ENCODE measurements at places on chromosomes 3 and 15.
A peak's percentile ranks its signal among the peaks of the same experiment; 100 is the strongest.

- no peak for DNase-seq
These were observed 10.5 kb upstream of the NUDT16 start for GRCh38 chr3:131370935-131371687.

- no peak for DNase-seq
These were observed 690 bp downstream of the TP53BP1 start for GRCh38 chr15:43492266-43492665.

DNA sequence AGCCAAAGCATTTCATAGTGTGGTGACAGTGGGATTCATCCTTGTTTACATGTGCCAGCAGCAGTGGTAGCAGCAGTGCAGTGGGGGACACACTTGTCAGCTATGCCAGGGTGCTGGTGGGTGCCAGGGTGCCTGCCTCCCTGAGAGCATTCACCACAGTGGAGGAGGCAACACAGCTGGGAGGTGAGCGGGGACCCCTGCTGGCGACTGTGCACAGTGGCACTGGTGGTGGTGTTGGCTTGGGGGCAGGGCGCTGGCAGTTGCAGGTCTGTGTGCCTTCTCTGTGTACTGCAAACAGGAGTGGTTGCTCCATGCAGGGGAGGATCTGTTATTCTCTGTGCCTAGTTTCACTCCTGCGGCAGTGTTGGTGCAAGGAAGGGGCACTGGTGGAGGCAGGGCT, 41.2 kb downstream of the CEP63 start:
- no peak for DNase-seq

DNA sequence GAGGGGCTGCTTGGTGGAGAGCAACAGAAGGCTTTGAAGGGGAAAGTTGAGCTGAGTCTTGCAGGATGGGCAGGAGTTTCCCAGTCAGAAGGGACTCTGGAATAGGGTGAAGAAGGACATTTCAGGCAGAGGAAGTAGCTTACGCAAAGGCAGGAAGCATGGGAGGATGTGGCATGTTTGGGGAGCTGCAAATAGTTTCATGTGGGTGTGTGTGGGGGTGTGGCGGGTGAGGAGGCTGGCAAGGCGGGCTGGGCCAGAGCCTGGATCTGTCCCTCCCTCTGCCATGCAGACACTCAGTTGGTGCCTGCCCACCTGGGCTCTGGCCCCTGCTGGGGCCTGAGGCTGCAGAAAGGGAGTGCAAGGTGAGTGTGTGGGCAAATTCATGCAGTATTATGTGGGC, 10.4 kb downstream of the TEX264 start:
- DNase-seq, result no peak

DNA sequence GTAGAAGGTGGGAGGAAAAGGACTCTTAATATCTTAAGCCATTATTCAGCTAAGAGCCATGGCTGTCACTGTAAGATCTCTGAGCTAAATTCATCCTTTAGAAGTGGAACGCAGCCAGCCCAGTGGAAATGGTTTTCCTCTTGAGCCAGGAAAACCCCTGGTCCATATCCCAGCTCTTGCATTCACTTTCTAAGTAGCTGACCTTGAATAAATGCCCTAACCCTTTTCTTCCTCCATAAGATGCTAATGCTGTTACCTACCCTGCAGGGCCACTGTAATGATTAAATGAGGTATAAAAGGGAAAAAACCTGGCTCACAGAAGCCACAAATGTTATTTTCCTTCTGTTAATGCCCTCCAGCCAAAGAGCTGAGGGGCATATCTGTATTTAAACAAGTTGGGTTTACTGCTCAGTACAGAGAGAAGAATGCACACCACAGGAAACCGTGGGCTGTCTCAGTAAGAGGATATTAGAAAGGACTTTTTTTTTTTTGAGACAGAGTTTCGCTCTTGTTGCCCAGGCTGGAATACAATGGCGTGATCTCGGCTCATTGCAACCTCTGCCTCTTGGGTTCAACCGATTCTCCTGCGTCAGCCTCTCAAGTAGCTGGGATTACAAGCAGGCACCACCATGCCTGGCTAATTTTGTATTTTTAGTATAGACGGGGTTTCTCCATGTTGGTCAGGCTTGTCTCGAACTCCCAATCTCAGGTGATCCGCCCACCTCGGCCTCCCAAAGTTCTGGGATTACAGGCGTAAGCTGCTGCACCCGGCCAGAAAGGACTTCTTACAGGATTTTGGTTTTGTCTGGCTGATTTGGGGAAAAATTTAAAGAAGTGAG, 6.8 kb downstream of the UBL7 start:
- peak; percentile 22 for DNase-seq

- peak; percentile 88 for DNase-seq
These were observed 53.8 kb upstream of the CORO2B start for GRCh38 chr15:68524753-68525584.

DNA sequence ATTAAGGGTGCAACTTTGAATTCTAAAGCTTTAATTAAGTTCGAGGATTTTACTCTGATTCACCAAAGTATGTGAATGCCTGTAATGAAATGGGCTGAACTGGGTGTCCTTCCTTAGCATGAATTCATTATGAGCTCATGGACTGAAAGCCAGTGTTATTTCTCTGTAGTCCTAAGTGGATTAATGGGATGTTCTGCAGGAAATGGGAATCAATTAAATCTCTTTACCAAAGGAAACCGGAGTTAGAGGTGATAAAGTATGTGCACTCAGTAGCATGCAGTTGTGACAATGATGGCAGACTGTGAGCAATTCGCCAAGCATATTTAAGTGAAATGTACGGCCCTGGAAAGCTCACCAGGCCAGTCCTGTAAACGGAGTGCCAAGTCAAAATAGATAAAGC, 138.7 kb downstream of the CHL1 start:
- DNase-seq, result no peak

DNA sequence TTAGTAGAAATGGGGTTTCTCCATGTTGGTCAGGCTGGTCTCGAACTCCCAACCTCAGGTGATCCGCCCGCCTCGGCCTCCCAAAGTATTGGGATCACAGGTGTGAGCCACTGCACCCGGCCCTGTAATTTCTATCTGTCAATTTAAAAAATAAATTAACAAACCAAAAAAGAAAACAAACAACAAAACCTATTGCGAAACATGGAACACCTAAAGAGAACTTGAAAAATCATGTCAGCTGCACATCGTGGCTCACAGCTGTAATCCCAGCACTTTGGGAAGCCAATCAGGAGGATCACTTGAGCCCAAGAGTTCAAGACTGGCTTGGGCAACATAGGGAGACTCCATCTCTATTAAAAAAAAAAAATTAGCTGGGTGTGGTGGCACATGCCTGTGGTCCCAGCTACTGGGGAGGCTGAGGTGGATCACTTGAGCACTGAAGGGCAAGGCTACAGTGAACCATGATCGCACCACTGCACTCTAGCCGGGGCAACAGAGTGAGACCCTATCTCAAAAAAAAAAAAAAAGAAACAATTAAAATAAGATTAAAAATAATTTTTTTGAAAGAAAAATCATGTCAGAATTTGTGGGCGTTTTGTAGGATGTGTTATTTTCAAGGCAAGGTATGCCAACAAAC, 19.6 kb downstream of the PARP6 start:
- no peak for DNase-seq

DNA sequence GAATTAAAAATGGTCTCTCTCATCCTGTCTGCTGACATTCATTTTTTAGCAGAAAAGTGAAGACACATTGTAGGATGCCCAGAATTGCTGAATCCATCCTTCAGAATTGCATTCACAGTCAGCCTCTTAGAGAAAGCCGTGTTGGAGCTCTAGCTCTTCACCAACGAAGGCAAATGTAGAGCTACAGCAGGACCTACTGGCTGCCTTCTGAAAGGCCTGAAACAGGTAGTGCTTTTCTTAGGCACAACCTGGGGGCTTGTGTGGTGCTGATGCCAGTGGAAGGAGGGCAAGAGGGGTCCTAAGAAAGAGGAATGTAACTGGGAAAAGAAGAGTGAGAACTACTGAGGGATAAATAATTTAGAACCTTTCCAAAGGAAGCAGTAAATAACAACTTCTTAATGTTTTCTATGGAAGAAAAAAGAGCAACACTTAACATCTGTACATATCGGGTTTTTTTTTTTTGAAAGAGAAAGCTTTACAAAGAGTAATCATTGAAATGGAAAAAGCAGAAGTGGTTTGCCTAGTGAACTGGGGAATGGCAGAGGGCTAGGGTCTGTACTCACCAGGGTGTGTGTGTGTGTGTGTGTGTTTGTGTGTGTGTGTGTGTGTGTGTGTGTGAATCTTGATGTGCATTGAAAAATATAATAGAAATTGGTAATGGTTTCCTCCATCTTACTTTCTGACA, 297.8 kb downstream of the SATB1 start:
- DNase-seq, result no peak

- DNase-seq, result peak; percentile 71
These were observed 205.9 kb downstream of the MBNL1 start for GRCh38 chr3:152474585-152474984.

- no peak for DNase-seq
These were observed 9.0 kb downstream of the P2RY1 start for GRCh38 chr3:152843955-152844354.

DNA sequence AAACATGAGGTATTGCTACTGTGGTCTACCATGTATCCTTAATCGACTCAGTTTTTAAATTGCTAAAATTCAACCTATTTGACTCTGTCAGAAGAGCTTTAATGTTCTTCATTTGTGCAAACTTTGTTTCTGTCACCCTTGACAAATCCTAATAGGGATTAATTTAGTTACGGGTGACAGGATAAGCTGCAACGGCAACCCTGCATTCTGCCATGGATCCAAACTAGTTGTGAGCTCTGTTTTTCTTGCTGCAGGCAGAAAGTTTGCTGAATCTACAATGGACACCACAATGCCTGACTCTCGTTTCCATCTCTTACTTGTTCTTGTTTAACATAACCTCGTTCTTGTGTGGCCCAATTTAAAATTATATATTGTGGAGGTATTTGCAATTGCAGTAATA, 352.3 kb downstream of the ROBO2 start:
- DNase-seq, result no peak

DNA sequence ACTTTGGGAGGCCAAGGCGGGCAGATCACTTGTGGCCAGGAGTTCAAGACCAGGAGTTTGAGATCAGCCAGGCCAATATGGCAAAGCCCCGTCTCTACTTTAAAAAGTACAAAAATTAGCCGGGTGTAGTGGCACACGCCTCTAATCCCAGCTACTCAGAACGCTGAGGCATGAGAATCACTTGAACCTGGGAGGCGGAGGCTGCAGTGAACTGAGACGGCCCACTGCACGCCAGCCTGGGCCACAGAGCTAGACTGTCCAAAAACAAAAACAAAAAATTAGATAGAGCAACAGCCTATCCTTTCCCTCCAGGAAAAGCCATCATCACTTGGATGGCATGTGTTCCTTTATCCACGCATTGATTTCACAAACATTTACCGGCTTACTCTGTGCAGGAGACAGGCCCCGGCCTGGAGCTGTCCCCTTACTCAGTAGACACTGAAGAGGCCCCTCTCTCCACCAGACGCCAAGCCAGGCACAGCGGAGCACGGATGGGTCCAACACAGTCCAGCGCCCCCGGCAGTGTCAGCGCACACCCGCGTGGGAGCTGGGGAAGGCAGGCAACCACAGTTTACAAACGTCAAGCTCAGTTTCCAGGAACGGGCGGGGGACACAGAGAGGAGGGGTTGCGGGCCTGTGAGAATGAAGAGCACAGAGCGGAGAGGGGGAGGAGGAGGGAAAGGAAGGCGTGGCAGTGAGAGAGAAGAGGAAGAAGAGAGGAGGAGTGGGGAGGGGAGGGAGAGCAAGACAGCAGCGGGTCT, 3.1 kb downstream of the GP5 start:
- DNase-seq, result no peak

DNA sequence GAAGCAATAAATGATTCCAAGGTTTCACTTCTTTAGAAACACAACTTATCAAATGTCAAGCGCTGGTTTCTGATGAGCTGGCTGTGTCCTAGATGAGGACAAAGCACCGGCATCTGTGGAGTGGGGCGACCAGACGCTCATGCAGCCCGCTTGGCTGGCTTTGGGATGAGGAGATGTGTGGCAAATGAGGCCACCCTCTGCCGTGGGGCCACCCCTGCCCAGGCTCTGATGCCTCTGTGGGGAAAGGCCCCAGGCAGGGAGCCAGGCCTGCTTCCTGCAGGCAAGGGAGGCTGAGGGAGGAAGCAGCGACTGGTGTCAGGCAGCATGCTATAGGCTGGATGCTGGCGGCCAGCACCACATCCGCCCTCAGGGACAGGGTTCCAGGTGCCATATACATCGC, 102.9 kb downstream of the HERC2 start:
- no peak for DNase-seq

- DNase-seq, result no peak
These were observed 26.7 kb upstream of the GREM1 start for GRCh38 chr15:32690941-32691688.

Data from astrocyte of the spinal cord (primary cell).